ENCODE measurements at places on chromosomes 6 and 20.
A peak's percentile ranks its signal among the peaks of the same experiment; 100 is the strongest.

GRCh38 chr20:301886-302848 lies 4.8 kb downstream of the ZCCHC3 start:
- DNase-seq, result no peak

GRCh38 chr6:134525190-134525868 lies 207.4 kb upstream of the SGK1 start:
- no peak for DNase-seq

DNA sequence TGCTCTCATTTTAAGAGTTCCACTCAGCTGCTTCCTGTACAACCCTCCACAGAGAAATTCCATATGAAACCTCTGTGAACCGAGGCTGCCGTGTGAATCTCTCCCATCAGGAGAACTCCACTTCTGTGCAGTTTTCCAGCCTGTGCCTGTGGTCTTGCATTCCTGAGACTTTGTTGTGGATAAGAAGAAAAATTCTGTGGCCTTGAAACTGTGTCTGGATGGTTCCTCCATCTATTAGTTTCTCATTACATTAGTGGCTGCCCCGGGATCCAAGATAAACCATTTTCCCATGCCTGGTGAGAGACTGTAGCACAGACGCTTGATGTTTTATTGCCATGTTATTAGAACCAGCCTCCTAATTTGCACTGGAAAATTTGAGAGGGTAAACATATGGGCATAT lies 40.8 kb upstream of the TIAM2 start:
- DNase-seq, result no peak

- no peak for DNase-seq
Measured at GRCh38 chr6:32189742-32190053, 304 bp downstream of the PBX2 start.

DNA sequence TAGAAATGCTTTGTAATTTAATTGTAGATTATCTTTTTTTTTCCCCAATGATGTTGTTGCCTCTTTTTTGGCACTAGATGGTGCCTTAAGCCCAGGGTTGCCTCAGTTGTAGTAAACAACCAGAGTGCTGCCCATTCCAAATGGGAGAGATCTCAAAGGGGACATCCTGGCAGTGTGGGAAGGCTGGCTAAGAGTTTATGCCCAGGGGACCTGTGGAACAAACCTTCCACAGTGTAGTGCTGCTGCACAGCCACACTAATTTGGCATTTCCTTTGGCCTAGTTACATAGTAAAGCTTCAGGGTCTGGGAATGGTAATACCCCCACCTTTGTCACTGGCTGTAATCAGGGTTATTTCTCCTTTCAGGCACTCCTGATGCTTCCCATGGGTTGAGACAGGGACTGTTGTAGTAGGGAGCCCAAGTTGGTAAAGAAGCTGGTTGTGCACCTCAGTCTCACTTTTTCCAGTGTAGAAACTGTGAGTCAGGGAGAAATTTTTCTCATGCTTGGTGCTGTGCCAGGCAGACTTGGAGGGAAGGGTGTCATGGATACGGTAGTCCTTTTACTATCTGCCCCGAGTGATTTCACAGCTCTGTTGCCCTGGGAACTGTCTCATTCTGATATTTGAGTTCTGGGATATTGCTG lies 177.8 kb upstream of the ECI2 start:
- peak; percentile 68 for DNase-seq

DNA sequence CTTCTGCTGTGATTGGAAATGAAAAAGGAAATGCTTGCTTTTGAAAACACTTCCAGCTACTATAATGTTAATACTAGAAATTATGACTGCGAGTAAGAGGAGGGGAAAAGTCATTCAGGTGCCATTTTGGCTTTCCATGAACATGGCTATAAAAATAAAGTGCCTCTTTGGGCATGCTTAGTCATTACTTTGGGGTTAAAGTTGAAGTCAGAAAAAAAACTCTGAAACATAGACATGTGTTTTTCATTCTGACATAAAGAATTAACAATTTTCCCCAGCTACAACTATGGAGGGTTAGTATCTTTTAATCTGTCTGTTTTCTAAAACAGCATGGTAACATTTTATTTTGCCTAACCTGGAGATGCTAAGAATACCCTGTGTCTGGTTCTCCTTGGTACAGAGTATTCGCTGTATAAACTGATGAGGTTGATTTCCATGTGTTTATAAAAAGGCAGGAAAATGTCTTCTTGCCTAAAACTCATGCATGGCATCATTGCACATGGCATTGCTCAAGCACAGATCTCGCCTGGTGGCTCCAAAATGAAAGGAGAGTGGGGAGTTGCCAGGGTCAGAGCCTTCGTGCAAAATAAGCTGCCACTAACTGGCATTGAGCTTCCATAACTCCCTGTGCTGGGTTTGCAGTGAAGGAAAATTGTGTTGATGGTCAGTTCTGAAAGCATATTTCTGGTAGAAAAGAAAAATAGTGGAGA lies 188.9 kb downstream of the KCNQ5 start:
- no peak for DNase-seq

DNA sequence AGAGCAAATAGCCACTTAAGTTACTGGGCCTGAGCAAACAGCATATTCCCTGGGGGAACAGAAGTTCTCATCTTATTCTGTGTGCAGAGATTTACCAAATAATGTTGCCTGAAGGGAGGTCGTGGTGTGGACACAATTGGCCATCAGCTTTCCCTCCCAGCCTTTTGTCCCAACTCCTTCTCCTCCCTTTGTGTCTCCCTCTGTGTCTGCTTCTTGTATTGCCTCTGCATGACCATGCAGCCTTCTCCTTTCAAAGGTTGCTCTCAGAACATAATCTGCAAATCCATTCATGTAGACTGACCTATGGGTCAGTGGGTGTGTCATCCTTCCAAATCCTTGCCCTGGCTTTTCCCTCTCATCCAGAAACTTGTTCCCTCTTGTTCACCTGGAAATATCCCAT lies 150.3 kb upstream of the INSM1 start:
- no peak for DNase-seq

- no peak for DNase-seq
Measured at GRCh38 chr6:37936906-37937305, 117.4 kb downstream of the ZFAND3 start.

DNA sequence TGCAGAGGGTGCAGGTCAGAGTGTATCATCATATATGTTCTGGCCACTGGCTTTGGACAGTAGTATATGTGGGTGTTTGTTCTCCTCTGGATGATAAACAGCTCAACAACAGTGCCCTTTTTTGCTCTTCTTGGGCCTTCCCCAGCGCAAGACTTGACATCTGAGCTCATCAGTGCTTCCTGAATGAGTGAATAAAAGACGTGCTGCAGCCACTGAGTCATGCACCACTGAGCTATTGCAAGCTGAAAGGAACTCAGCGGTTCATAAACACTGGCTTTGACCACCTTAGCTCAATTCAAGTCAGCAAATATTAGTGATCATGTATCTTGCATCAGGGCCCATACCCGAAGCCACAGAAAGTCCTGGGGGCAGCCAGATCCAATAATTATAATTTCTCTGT lies 105.3 kb upstream of the KCNG1 start:
- DNase-seq, result peak; percentile 65

- DNase-seq, result no peak
Measured at GRCh38 chr6:148842296-148843019, 95.6 kb downstream of the UST start.

DNA sequence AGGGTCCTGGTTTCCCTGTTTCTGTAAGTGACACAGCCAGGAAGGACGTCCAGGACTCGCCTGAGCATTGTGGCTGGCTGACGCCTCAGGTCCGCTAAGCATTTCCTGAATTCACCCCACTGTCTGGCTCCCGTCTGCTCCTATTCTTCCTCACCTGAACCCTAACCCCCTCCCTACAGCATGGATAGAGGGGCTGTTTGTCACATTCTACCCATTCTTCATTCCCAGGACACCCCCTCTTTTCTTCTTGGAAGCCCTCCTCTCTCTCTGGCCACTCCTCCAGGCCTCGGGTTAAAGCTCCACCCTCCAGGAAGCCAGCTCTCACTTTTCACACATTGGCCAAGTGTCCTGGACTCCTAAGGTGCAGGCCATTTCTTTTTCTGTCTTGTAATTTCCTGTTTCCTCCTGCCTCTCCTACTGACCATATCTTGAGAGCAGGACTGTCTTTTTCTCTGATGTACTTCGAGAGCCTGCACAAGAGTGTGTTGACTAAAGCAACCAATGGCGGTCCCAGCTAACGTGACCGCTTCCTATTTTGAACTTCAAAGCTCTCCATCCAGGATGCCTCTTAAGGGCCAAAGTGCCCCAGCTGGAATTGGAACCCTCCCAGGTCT lies 24.2 kb upstream of the MYMX start:
- no peak for DNase-seq

GRCh38 chr20:34984756-34985261 lies 29.1 kb downstream of the MYH7B start:
- no peak for DNase-seq

- peak; percentile 44 for DNase-seq
Measured at GRCh38 chr6:37490536-37491170, 9.0 kb downstream of the CCDC167 start.

- DNase-seq, result no peak
Measured at GRCh38 chr20:1287787-1288569, 21.9 kb downstream of the SNPH start.

- DNase-seq, result no peak
Measured at GRCh38 chr20:443223-443775, 19.0 kb downstream of the TBC1D20 start.

- DNase-seq, result no peak
Measured at GRCh38 chr20:57236813-57237584, 29.4 kb downstream of the BMP7 start.

GRCh38 chr6:148776321-148777308 lies 29.8 kb downstream of the UST start:
- DNase-seq, result no peak

DNA sequence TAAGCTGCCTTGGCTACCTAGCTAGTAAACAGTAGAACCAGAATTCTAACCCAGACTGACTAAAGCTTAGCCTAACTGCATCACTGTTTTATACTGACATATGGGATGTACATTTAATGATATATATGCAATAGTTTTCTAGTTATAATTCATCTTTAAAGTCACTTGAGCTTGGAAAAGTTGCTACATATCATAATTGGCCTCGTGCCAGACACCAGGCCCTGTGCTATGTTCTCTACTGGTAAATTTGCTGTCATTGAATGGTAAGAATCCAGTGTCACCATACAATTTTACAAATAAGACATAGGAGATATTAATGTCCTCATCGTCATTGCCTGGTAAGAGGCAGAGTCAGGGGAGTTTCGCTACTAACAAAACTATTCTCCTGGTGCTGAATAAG lies 396.8 kb downstream of the CDKAL1 start:
- no peak for DNase-seq

DNA sequence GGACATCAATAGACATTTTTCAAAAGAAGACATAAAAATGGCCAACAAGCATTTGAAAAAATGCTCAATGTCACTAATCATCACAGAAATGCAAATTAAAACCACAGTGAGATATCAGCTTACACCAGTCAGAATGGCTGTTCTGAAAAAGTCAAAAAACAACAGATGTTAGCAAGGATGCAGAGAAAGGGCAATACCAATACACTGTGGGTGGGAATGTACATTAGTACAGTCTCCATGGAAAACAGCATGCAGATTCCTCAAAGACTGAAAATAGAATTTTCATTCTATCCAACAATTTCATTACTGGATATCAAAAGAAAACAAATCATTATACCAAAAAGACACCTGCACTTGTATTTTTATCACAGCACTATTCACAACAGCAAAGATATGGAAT lies 85.3 kb downstream of the DCDC2 start:
- DNase-seq, result no peak
